ENCODE measurements at places on chromosomes 3 and 15.

GRCh38 chr3:65762235-65762580 is 276.5 kb downstream of the MAGI1 start:
- DNase-seq, result no peak

DNA sequence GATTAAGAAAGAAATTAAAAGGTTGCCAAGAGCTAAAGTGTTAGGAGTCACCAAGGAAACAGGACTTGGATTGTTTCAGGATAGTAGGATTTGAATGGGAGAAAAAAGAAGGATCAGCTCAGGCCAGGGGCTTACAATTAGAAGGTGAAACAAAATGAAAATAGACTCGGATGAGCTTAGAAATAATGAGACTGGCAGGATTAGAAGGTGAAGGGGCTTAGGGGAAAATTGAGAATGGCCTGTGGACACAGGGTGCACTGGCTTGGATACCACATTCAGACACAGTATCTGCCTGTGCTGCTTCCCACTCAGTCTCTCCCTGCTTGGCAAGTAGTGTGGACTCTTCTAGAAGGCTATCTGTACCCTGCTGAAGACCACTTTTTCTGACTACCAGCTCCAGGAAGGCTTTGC is 206.1 kb upstream of the ATP10A start:
- DNase-seq, result no peak

- no peak for DNase-seq
Observed at GRCh38 chr15:82646250-82647044, 716 bp downstream of the CPEB1 start.

DNA sequence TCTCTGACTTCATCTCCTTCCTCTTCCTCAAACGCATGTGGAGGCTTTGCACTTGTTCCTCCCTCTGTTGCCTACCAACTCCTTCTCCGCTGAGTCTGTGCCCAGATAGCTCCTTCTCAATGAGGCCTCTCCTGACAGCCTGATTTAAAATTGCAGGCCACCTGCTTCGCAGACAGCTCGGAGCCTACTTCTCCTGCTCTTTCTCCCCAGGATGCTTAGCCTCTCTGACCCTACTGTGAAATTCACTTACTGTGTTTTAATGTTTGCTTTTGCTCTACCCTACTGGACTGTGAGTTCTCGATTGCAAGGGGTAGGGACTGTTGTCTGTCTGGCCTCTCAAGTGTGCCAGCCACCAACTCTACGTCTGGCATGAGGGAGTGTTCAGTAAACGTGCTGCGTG is 83.4 kb downstream of the EEFSEC start:
- no peak for DNase-seq

- DNase-seq, result peak; percentile 25
Observed at GRCh38 chr3:122271246-122271898, 53.7 kb upstream of the CSTA start.
